ENCODE measurements at places on chromosomes 1 and 21. TPM values are rescaled to one million over a fixed set of nuclear protein-coding genes. Genes with fewer than 3 reads are reported as not detected.

GRCh38 chr1:226082959-226083301, 20.4 kb downstream of the H3-3A start:
- peak; percentile 16 for DNase-seq
- no peaks in the 10 kb centered on the region for H3K36me3 ChIP-seq
- H3K27ac ChIP-seq: peak overlapping the region; percentile 48
- no peaks in the 10 kb centered on the region for H3K27me3 ChIP-seq
- peak overlapping the region; percentile 66 for H3K4me3 ChIP-seq

GPR25 gene
- total RNA-seq: not detected

GRCh38 chr1:26887125-26887524, 3.0 kb downstream of the GPN2 start:
- peak; percentile 18 for DNase-seq
- no peak overlapping the region for H3K27ac ChIP-seq

TDRD5 gene
- total RNA-seq: not detected

- no peak overlapping the region for H3K4me3 ChIP-seq
- H3K27me3 ChIP-seq: peaks cover 46% of the 10 kb centered on the region
- DNase-seq: no peak
These were observed 11.4 kb upstream of the OLIG1 start for GRCh38 chr21:33058527-33058926.

OR10Z1 gene
- total RNA-seq: not detected

GRCh38 chr1:109361069-109361468, 36.6 kb downstream of the SORT1 start:
- H3K4me3 ChIP-seq: no peak overlapping the region
- no peaks in the 10 kb centered on the region for H3K27me3 ChIP-seq
- no peaks in the 10 kb centered on the region for H3K4me1 ChIP-seq
- peaks cover 5% of the 10 kb centered on the region for H3K36me3 ChIP-seq
- H3K27ac ChIP-seq: no peak overlapping the region

DNA sequence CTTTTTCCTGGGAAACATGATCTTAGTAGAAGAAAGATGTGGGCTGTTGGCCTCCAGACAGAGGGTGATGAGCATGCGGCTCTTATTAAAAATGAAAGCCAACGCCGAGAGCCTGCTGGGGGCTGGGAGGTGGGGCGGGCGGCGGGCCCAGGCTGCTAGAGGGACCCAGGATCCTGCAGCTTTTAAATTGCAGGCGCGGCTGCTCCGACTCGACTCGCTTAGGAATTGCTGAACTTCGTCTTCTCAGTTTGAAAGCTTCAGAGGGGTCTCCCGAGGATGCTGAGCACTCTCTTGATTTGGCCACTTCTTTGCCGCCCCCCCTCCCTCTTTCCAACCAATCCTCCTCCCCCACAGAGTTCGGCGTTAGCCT, 1.2 kb downstream of the AGPAT3 start:
- peak overlapping the region; percentile 63 for H3K4me3 ChIP-seq
- H3K27ac ChIP-seq: no peak overlapping the region
- peaks cover 7% of the 10 kb centered on the region for H3K4me1 ChIP-seq
- no peaks in the 10 kb centered on the region for H3K36me3 ChIP-seq
- peak; percentile 36 for DNase-seq

OR2L5 gene
- not detected for total RNA-seq

KIF21B gene
- total RNA-seq: 5.6 TPM

GRCh38 chr1:208083016-208083714, 161.0 kb downstream of the PLXNA2 start:
- no peak for DNase-seq
- no peak overlapping the region for H3K27ac ChIP-seq
- no peak overlapping the region for H3K4me3 ChIP-seq
- H3K4me1 ChIP-seq: peaks cover 4% of the 10 kb centered on the region
- no peaks in the 10 kb centered on the region for H3K27me3 ChIP-seq

DNA sequence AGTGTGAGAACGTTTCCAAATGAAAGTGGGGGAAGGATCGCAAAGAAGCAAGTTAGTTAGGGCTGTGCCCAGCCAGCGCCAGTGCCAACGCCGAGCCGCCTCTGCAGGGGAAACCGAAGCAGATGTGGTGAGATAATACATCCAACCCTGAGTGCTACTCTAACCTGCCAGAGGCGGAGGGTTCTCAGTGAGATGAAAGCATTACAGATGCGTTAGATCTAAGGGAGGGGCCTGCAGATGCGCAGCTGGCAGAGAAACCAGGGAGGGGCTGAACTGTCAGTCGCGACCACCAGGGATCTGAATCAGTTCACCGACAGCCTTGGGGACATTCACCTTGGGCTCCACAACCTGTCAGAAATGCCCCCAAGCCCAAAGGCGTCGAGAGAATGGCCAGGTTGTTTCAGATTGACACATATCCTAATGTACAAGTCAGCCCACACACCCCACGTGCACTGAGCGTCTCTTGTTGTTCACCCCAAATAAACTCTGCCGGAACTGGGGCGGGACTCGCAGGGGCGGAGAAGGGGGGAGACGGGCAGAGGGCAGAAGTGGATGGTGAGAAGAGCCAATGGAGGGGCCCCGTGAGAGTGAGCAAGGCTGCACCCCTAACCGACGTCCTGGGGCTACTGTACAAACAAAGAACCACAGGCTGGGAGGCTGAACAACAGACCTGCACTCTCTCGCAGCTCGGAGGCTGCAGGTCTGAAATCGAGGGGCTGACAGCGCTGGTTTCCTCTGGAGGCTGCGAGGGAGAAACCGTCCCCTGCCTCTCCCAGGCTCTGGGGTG, 8.7 kb upstream of the UMODL1 start:
- H3K27ac ChIP-seq: no peak overlapping the region
- H3K36me3 ChIP-seq: no peaks in the 10 kb centered on the region
- no peak for DNase-seq
- peaks cover 11% of the 10 kb centered on the region for H3K4me1 ChIP-seq

Measured in astrocyte (in vitro differentiated cells and primary cell).